ENCODE measurements at places on chromosomes 4 and X. TPM values are rescaled to one million over a fixed set of nuclear protein-coding genes. Genes with fewer than 3 reads are reported as not detected.

MAGED4 gene
- 25.3 TPM for total RNA-seq

BEX2 gene
- total RNA-seq = 0.88 TPM

NIPAL1 gene
- 1.7 TPM for total RNA-seq

XPNPEP2 gene
- not detected for total RNA-seq

PNMA3 gene
- total RNA-seq = not detected

ZDHHC15 gene
- total RNA-seq = not detected

SPOCK3 gene
- total RNA-seq = not detected

All from endothelial cell of umbilical vein (primary cell).